Stimulated activated CD8-positive, alpha-beta memory T cell treated with anti-CD3 and anti-CD28 coated beads, Interleukin-12 subunit alpha, Interleukin-12 subunit beta, amount 100 ng/mL, for 4 hours (primary cell): ENCODE measurements at places on chromosomes 2 and 18.

DNA sequence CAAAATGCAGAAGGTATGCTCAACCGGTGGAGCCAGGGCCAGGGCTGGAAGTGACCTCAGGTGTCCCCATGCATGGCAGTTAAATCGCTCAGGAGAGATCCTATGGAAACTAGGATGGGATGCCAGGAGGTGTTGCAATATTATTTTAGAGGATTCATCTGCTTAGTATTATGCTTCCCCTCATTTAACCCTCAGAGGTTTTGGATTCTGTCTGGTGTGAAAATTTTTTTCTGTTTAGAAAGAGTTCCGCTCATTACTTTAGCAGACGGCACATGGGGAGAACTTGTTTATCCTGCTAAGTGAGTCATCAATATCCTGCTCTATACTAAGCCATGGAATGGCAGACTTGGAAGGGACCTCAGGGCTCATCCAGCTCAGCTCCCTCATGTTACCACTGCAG, 42.5 kb downstream of the TRIB2 start:
- no peak for DNase-seq

DNA sequence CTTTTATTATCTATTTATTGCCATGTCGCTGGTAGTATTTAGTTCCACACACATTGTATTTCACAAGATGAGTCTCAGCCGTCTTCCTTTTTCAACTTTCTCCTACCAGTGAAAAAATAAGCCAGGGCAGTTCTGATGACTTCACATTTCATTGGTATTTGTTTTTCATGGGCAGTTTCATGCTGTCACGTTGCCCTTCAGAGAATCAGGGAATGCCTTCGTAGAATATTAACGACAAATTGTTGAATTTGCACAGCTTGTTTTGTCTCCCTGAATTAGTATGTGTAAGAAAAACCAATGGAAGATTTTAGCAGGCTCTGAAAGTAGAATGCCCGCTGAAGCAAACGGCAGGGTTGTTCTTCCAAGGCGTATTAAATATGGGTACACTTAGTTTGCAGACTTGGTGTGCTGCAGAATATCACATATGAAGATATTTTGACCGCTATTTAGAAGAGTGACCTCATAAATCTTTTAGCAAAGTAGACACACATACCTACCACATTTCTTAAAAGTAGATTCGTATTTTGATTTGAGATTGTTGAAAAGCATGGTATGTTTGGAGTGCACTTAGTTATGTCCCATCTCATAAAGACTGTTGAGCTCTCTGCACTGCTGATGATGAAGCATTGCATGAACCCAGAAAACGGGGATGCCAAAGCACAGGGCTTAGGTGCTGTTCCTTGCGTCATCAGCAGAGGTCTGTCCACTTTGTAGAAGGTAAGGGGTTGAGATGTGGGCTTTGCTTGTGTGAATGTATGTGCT, 2.9 kb downstream of the NEDD4L start:
- no peak for DNase-seq

DNA sequence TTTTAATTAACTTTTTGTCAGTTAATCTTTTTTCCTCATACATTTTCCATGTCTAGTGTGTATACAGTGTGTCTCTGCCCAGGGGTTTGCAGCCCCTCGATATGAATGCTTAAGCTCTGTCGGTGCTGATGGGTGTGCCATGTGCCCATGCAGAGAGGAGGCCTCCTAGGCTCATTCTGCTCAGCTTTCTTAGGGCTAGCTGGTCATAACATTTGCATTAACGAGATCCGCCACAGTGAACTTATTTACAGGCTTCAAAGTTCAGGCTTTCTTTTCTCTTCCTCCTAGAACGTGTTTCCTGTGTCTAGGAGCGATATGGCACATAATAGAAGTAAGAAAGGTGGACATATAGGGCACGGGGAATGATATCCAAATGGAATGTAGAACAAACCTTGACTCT, 783.3 kb downstream of the PLCL1 start:
- DNase-seq: no peak

GRCh38 chr2:217858519-217859491, 144.0 kb downstream of the TNS1 start:
- no peak for DNase-seq

- DNase-seq: no peak
Observed at GRCh38 chr2:67561457-67561965, 164.4 kb downstream of the ETAA1 start.

DNA sequence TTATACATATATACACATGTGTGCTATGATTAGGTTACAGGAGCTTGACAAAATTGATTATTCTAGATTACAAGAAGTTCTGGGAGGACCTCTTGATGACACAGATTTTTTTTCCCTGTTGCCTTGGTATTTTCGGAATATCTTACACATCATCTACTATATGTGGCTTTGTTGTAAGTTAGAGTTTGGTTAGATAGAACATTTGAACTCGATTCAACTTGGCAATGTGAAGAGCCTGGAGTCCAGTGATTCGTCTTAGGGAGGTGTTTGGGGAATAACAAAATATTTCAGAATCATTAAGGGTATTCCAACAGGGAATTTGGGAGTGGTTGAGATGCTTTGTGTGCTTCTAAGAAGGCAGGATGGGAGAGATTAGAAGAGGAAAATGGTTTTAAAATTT, 39.3 kb upstream of the EFEMP1 start:
- no peak for DNase-seq

DNA sequence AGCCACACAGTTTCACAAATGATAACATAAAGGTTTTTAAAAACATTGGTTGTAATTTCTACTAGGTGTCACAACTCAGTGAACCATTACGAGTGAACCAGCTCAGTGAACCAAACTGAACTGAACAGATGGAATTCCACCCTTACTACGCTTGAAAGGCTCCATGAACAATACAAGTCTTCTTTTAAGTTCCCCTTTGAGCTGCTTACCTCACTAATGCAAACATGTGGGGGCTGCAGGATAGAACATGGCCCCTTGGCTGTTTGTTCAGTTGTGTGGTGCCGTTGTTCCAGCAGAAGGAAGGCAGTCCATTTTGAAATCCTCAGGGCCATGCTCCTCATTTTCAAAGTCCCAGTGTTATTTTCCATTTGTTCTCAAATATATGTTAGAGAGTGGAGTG, 30.7 kb upstream of the KLHL14 start:
- no peak for DNase-seq

DNA sequence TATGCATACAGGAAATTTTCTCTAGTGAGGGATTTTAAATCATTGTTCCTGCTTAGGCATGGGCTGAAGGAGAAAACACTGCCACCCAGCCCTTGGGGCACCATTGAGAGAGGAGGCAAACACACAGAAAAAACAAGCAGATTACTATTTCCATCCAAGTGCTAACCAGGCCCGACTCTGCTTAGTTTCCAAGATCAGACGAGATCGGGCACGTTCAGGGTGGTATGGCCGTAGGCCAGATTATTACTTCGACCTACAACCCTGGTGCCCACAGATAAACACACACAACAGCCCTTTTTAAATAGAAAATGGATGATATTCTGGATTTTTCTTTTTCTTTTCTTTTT, 45.4 kb upstream of the RHOB start:
- DNase-seq: no peak

DNA sequence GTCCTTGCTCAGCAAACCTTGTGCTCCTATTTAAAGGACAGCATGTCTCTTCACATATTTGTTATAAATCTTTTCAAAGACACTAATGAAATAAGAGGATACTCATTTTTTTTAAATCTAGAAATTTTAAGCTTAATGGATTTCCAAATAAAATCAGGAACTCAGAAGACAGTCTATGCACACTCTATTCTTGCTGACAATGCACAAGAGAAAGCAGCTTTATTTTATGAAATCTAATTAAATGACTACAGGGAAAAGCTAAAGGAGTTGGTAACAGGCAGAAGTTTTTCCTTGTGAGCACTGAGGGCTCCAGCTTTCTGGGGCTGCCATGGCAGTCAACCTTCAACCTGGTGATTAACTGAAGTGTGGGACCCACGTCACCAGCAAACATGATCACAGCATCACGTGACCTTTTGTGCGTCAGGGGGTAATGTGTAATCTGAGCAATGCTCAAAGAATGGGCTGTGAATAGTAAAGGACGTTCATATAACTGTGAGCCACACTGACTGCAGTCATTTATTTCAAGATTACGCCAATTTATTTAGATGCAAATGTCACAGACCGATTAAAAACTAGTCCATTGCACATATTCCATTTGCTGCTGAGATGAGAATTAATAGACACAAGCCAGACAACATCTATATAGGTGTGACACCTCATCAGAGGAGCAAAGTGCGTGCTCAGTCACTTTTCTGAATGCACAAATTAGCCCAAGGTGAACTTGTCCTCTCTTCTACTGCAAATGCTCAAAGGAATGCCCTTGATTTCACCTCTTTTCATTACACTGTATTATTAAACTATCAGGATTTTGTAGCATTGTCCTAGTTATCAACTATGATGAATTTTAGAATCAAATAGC, 11.6 kb upstream of the DNER start:
- no peak for DNase-seq

- no peak for DNase-seq
Observed at GRCh38 chr2:104755026-104755878, 98.7 kb upstream of the POU3F3 start.

DNA sequence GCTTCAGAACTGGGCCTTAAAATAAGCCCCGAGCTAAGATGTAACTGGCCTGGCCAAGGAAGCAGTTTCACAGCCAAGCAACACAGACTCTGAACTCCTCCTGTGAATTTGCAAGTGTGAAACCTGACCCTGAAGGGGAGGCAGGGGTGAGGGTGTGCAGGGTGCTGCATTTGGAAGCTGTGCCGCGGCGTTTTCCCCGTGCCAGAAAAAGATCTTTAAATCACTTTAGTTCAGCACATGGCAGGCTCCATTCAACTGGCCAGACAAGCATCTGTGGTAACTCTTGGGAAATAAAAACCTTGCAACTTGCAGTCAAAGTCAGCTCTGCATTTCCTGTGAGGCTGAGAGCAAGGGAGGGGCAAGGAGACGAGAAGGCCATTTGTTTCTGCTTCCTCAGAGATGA, 209.3 kb upstream of the SOX11 start:
- DNase-seq: no peak

DNA sequence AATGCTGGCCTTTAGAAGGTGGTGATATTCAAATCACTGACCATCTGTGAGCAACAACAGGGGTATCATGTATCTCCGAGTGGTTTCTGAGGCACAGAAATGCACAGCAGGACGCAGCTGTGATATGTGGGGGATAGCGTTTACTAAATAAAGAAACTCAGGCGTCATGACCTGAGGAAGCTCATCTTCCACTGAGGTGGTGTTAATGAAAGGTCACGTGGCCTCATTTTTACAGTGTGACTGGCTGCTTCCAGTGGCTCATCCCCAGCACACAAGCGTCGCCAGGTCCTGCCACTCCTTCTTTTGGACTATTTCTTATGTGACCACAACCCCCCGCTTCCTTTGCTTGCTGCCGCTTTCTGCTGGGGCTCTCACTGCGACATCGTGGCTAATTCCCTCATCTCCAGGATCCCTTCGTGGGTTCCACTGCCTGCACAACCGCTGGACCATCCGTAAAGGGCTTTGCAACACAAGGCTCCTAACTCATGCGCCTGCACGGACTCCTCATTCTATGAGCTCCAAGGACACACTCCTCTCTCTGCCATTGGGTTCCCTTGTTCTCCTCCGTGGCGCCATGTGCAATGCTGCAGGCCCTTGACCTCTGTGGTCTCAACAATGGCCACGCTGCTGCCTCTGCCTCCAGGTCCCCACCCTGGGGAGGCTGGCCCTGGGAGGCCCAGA, 109.3 kb downstream of the MBP start:
- DNase-seq: no peak

GRCh38 chr2:178679891-178680290, 127.3 kb downstream of the TTN start:
- no peak for DNase-seq

DNA sequence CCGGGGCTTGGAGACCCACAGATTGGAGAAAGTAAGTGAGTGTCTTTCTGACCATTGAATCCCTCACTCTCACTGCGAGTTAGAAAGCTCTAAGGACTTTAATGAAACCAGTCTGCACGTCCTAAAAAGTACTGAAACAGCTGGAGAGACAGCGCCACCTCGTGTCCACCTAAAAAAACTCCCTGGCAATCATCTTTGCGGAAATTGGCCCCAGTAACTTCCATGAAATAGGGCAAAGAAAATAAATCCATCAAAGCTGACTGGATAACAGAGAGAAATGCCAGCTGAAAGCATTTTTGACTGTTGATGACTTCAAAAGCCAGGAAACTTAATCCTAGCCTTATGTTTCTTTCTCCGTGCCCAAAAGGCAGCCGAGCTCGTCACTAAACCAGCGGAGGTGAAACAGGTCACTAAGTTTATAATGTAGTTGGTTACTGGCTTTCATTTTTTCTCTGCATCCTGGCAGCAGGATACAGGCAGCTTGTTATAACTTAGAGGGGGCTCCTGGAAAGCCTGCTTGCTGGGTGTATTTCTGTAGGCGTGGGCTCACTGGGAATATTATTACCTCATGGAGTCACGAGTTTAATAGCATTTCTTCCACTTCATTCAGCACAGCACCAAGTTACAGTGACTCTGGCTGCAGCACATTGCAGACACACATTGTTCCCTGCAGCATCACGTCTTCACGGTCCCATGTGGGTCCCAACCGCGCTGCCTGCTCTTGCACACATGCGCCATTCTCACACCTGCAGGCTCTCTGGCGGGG, 266.5 kb downstream of the HRH4 start:
- no peak for DNase-seq

DNA sequence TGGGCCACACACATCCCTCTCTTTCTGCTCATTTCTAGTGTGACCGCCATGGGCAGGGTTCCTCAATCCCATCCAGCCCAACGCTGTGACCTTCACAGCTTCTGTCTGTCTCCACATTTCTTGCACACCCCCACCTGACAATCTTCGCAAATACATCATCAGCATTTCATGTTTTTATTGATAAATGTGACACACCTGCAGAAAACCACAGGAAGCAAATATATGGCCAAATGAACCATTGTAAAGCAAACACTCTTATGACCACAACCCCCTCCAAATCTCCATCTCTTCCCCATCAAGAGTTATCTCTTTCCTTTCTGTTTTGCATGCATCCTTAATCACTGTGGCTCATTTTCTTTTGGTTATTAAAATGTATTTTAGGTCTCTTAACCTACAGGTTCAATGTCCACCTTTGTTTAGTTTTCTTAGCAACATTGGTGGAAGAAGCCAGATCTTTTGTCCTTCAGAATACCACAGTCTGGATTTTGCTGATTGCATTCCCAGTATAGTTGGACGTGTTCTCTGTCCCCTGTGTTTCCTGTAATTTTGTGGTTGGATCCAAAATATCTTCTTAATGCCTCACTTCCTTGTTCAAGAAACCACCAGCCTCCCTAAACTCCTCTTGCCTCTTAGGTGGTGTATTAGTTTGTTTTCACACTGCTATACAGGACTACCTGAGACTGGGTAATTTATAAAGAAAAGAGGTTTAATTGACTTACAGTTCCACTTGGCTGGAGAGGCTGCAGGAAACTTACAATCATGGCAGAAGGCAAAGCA, 9.8 kb upstream of the NCK2 start:
- DNase-seq: no peak

DNA sequence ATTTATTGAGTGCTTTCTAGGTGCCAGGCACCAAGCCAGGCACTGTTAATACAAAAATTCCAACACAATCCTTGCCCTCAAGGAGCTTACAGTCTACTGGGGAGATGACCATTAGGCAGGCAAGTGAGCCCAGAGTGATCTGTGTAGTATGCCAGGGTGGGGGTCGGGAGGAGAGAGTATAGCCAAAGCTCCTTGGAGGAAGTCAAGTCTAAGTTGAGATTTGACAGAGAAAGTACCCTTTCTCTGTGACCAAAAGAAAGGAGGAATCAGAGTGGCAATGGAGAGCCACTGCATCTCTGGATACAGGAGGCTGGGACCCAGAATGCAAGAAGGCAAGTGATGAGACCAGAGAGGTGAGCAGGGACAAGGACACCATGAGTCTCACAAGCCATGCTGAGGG, 7.5 kb downstream of the ANKRD53 start:
- DNase-seq: no peak

GRCh38 chr2:120605231-120605935, 130.3 kb upstream of the GLI2 start:
- no peak for DNase-seq
